ENCODE measurements at places on chromosomes 2 and 18.

GRCh38 chr2:98882971-98883779 lies 52.9 kb downstream of the CRACDL start:
- DNase-seq, result no peak

- no peak for DNase-seq
Observed at GRCh38 chr2:44086629-44087028, 82.0 kb upstream of the PPM1B start.

GRCh38 chr2:176729706-176730569 lies 460.7 kb downstream of the MTX2 start:
- DNase-seq, result no peak

GRCh38 chr2:169034256-169034655 lies 3.1 kb upstream of the ABCB11 start:
- DNase-seq, result no peak

DNA sequence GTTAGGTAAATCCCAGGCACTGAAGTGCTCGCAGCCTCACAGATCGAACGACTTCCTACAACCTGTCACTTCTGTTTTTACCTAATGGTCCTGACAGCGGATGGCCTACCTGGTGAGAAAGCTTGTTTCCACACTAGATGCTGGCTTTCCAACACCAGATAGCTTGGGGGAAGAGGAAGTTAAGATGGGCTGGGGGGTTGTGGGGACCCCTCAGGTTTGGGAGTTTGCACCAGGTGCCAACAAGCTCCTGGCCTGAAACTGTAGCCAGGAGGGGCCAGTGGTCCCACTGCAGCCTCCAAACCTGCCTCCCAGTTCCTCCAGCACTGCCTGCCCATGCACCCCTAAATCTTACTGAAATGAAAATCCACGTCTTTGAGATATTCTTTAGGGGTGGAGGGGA lies 3.9 kb downstream of the TMEM185B start:
- DNase-seq, result no peak
